ENCODE measurements at places on chromosomes 11 and 22.

DNA sequence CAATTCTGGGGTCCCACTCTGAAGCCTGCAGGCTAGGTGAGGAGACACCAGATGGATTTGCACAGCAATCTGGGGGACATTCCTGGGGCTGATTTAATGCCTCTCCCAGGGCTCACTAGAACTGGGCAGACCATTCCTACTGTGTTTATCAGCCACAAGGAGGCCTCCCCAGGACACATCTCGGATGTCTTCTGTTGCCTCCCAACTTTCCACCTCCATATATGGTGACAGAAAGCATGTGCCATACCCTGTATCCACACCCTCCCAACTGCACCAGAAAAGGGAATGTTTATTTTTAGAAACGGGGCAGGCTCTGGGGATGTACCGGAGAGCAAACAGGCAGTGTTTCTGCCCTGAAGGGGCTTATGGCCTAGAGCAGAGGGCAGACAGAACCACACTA lies 181.8 kb downstream of the CSNK2A3 start:
- no peak for DNase-seq

DNA sequence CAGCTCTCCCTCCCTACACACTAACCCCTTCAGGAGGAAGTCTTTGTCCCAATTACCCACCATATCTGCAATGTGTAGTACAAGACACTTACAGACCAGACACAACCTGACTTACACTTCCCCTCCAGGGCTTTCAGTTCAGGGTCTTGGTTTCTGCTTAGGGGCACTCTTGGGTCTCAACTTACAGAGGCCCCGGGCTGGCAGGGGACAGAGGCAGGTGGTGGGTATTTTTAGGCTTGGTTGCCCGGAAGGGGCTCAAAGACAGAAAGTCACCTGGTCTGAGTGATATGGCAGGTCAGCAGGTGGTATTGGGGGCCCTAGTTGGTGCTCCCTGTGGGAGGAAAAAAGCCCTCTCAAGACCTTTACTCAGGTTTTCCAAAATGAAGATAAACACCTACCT lies 3.4 kb upstream of the TMEM184B start:
- no peak for DNase-seq

DNA sequence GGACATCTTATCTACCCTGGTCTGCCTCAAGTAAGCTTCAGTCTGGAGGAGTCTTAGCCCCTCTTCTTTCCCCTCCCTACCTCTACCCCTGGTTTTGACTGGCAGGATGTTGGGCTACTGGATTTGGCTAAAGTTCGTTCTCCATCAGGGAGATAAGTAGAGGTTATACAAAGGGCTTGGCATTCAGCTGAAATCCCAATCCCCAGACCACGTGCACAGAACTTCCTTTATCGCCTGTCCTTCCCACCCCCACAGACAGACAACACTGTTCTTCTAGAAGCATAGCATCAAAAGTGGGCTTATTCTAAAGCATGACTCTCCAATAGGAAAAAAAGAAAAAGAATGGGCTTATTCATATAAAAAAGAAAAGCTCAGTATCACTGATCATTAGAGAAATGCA lies 7.8 kb downstream of the PRG3 start:
- DNase-seq = no peak

- DNase-seq = no peak
Observed at GRCh38 chr11:130470832-130471706, 22.6 kb downstream of the ADAMTS15 start.

- no peak for DNase-seq
Observed at GRCh38 chr11:10374386-10374785, 69.5 kb downstream of the ADM start.

GRCh38 chr22:30181459-30182349 lies 64.9 kb downstream of the LIF start:
- no peak for DNase-seq

DNA sequence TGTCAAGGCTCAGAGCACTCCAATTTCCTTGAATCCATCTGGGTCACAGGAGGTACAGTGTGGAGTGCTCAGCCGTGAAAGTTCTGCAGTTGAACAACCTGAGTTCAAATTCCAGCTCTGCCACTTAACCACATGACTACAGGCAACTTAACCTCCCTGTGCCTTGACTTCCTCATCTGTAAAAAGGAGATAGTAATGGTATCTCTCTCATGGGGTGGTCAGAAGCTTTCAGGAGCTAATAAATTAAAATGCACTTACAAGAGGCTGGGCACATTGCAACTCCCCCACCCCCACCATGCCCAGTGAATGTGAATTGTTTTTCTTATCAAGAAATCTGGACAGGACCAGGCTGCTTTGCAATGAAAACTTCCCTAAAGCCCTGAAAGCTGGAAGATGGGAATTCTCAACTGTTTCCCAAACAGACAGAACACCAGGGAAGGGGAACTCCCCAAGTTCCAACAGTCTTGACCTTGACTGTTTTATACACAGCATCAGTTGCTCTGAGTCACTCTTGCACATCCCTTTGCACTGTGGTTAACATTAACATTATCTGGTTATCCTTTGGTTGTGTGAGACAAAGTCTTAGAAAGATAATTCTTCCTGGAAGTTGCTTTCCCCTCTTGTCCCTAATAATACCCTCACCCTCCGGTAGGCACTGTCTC lies 137.0 kb downstream of the SLC1A2 start:
- DNase-seq = no peak

GRCh38 chr11:40393511-40393910 lies 1065.9 kb downstream of the LRRC4C start:
- no peak for DNase-seq

- DNase-seq = no peak
Observed at GRCh38 chr22:39765661-39766060, 127.9 kb downstream of the ENTHD1 start.

DNA sequence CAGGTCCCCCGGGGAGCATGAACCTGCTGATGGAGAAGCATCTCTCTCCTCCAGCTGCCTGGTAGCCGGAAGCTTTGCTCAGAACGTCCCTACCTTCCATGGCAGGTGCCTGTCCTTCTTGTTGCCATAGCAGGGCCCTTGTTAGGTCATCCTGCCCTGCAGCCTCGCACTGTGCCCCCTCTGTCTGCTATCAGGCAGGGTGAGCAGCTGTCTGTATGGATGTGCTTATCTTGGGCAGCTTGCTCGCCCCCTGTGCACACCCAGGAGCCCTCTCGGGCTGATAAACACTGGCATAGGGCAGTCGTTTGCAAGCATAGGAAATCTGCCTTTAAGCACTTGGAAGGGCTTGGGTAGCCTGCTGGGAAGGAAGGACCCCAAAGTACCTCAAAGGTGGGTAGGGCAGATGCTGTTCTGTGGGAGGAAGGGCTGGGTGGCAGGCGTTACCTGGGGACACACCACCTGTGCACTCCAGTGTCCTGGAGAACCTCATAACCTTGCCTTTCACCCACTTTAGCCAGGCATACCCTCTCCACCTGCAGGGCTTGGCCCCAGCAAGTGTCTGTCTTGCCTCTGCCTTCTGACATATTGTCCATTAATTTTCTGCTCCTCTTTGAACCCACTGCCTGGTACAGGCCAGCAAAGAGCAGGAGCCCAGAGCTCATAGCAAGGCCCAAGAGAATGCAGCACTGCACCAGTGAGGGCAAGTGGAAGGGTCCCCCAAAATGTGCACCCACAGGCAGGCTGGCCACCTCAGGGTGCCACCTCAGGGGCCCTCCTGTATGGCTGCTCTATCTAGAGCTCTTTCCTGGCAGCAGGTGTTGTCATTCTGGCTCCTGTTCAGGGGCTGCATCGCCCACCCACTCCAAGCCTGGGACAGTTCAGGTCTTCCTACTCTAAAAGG lies 8.0 kb upstream of the COMT start:
- no peak for DNase-seq

GRCh38 chr11:119342362-119343130 lies 1.9 kb upstream of the C1QTNF5 start:
- no peak for DNase-seq

- no peak for DNase-seq
Observed at GRCh38 chr11:107123022-107123421, 104.7 kb upstream of the GUCY1A2 start.

DNA sequence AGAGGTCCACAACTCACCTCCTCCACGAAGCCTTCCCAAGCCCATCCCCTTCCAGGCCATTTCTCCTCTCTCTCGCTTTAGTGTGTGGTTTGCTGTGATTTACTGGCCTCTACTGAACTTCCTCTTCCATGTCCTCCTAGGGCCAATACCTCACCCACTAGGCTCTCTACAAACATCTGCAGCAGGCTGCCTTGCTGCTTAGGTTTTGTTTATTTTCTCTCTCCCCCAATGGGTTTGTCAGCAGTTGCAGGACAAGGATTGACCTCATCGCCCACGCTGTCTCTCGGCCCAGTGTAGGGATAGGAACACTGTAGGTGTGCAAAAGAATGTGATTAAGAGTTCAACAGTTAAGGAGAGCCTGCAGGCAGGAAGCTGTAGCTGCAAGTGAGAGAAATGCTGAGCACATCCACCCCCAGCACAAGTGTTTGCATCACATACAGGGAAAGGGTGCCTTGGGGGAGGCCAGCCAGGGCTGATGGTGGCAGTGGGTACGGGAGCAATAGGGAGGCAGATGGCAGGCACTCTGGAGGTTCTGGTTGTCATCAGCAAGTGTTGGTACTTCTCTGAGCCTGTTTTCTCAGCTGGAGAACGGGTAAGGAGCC lies 1.4 kb downstream of the PC start:
- DNase-seq = no peak

- no peak for DNase-seq
Observed at GRCh38 chr11:120208777-120209176, 2.1 kb upstream of the OAF start.

DNA sequence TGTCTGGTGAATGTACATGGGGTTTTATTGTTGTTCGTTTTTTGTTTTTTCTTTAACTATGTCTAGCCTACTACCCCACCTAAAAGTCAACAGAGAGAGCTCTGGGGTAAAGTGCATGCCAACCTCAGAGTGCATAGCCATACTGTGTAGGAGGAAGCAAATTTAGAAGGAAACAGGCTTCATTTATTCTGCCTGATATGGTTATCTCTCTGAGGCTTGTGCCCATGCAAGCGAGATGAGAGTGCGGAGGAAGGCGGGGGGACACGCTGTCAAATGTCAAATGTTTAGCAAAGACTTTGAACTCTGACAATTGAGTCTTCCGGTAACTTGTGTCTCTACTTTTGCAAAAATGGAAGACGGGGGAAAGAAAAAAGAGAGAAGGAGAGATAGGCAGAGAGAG lies 295.5 kb downstream of the ETS1 start:
- no peak for DNase-seq

DNA sequence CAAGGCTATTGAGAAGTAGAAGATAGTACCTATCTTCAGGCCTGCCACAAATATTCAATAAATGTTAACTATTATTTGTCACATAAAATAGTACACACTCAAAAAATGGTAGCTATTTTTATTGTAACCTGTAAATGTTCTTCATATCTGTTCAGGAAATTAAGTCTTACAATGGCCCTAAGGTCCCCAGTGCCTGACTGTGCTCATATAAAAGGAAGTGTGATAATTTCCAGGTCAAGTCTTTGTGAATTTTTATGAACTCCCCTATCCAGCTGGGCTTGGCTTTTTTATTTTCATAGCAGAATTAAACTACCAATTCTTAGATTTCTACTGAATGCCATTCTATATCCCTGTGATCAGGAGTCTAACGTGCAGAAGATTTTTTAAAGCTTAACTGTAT lies 284.2 kb upstream of the PITPNB start:
- no peak for DNase-seq

- DNase-seq = no peak
Observed at GRCh38 chr11:106121570-106122320, 44.3 kb downstream of the AASDHPPT start.

- no peak for DNase-seq
Observed at GRCh38 chr11:69011624-69012091, 1.4 kb downstream of the MRGPRF start.

DNA sequence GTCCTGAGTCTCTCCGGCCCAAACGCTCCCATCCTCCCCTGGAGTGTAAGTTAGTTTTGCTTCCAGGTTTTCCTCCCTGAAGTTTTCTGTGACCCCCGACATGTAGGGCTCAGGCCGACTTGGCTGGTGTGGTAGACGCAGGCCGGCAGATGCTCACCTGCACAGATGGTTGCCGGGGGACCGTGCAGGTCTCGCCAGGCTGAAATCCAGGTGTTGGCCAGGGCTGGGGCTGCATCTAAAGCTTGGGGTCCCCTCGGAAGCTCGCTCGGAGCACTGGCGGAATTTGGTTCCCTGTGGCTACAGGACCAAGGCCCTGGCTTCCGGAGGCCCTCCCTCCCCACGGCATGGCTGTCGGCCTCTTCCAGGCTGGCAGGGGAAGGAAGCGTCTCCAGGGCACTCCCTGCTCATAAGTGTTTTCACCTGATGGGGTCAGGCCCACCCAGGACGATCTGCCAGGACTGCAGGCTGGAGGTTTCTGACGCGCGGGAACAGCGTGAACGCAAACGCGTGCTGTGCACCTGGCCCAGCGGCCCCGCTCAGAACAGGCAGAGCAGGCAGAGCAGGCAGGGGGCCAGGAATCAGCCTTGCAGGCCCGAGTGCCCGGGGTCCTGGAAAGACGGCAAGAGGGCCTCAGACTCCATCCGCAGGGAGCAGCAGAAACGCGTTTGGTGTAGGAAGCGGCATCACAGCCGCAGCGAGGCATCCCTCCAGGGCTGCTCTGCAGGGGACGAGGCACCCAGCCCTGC lies 258.2 kb downstream of the BRD1 start:
- DNase-seq = no peak

DNA sequence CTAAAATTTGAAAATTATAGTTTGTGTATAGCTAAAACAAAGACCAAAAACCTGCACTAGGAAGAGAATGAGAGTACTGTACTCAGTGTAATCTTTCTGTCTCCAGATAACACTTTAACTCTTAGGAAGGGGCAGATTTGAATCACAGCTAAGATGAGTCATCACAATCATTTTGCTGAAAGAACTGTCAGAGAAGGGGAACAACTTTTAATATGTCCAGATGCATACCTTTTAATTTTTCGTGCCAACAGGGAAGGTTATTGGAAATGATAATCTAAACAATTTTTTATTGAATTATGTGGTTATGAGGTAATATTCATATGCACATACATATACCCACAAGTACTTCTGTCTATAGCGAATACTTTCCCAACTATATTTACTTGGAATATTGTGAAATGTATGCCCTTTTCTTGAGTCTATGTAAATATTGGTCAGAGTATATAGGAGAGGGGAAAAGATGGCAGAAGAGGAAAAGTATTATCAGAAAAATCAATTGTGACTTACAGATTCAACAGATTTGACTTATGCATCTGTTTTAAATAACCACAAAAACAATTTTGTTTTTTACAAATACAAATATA lies 51.1 kb upstream of the MUC15 start:
- DNase-seq = no peak

DNA sequence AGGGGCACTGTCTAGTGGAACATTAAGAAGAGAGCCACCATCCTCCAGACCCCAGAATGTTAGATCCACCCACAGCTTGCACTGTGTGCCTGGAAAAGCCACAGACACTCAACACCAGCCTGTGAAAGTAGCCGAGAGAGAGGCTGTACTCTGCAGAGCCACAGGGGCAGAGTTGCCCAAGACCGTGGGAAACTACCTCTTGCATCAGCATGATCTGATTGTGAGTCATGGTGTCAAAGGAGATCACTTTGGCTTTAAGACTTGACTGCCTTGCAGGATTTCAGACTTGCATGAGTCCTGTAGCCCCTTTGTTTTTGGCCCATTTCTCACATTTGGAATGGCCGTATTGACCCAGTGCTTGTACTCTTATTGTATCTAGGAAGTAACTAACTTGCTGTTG lies 115.9 kb upstream of the CCDC179 start:
- no peak for DNase-seq

All from stimulated activated CD8-positive, alpha-beta memory T cell treated with anti-CD3 and anti-CD28 coated beads, Interleukin-15, amount 100 ng/mL, for 24 hours (primary cell).